ENCODE measurements at places on chromosomes 3 and 15.

DNA sequence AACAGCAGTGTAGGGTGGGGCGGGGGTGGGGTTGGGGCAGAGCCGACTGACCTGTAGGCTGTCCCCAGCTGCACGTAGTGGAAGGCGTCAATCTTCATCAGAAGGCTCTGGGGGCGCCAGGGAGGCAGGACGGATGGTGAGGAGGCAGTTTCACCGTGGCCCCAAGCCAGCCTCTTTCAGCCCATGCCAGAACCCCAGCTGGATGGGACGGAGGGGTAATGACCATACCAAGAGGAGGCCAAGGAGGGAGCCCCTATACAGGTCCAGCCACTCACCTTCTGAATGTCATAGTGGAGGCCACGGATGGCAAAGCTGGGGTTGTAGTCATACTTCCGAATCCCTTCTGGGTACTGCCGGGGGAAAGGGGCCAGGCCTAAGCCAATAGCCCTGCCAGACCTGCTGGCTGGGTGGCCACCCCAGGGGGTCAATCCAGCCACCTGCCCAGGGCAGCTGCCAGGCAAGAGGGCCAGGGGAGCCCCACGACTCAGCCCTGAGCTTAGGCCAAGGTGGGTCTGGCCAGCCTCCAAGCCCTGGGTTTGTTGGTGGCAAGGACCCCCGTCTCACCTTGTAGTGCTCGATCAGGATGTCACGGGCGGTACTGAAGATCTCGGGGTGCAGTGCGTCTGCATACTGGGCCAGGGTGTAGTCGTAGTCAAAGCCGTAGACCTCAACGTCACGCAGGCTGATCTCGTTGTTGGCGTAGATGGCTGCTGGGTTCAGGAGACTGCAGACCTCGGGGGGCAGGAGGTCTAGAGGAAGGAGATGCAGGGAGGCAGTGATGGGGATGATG, 4.9 kb downstream of the NT5DC2 start:
- DNase-seq, result no peak

DNA sequence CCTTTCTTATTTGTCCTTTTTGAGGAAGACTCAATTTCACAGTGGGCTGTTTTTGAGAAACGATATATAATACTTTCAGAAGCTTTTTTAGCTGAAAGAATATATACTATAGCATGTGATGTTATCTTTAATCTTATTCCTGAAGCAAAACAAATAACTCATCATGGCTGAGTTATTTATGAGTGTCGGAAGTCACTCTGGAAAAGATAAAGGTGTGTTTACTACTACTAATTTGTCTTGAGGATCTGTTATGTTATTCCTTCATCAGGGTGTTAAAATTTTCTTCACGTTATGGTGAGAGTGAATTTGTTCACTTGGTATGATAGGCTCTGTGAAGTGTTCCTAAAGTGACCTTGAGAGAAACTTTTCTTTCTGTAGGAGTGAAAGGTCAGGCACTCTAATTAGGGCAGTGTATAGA, 4.7 kb downstream of the TCF12 start:
- DNase-seq, result no peak

DNA sequence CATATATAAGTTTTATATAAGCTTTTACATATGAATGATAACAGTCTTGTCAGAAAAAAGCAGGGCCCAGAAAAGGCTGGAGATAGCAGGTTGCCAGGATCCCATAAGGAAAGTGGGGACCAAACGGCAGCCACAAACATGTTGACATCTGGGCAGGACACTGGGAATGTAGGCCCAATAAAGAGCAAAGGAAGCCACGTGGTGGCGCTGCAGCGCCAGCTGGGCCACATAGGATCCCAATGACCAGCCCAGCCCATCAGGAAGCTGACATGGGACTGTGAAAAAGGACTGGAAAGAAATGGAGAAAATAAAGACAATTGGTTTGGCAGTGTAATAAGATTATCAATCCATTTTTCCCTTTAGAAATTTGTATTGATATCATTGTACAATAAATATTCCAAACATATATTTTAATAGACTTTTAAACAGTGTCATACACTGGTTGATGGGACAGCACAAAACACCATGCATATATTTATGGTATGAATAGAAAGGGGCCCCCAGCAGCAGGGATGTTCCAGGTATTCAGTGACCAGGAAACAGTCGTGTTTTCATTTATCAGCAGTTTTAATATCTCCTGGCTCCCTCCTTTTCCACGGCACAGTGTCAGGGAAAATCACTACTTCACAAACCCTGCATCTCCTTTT, 89.0 kb upstream of the STRIT1 start:
- peak; percentile 61 for DNase-seq

- peak; percentile 67 for DNase-seq
These were observed 1099.5 kb downstream of the ROBO1 start for GRCh38 chr3:78668302-78668701.

GRCh38 chr15:65994832-65995231, 125.5 kb downstream of the RAB11A start:
- no peak for DNase-seq

GRCh38 chr3:30954426-30954825, 60.0 kb upstream of the GADL1 start:
- no peak for DNase-seq

DNA sequence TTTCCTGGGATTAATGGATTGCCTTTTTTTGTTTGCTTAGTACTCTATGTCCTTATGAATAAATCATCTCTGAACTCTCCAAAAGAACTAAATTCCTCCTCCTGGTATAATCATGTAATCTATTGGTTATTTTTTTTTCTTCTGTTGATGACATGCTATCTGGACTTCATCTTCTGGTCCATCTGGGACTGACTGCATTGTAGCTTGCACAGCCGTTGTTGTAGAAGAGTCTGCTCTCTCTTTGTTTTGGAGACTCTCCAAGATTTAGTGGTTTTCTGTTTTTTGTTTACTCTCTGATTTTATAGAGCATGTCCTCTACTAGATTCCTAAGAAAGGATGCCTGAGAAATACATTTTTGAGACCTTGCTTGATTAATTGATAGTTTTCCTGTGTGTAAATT, 19.1 kb downstream of the IREB2 start:
- DNase-seq, result peak; percentile 2

- DNase-seq, result no peak
These were observed 175.0 kb upstream of the PFN2 start for GRCh38 chr3:150145659-150146058.
